Uterine smooth muscle cell (primary cell): ENCODE measurements at places on chromosomes 1 and 21. TPM values are rescaled to one million over a fixed set of nuclear protein-coding genes. Genes with fewer than 3 reads are reported as not detected.

The S100A16 gene
- 242 and 566 TPM in 2 replicates for total RNA-seq

The PLPP3 gene
- total RNA-seq: 10.2 and 14.2 TPM in 2 replicates

The OR2G3 gene
- not detected in 2 replicates for total RNA-seq

The CLCNKB gene
- under 0.01 and 0.12 TPM in 2 replicates for total RNA-seq

The ASPM gene
- 25.4 and 108 TPM in 2 replicates for total RNA-seq

The HAO2 gene
- not detected in 2 replicates for total RNA-seq

The SLC37A1 gene
- total RNA-seq: 1.9 and 2.7 TPM in 2 replicates

The SLC66A1 gene
- 22.6 and 23.2 TPM in 2 replicates for total RNA-seq

The PGBD5 gene
- 0.11 and 0.12 TPM in 2 replicates for total RNA-seq

The SERTAD4 gene
- total RNA-seq: 0.33 and 1.4 TPM in 2 replicates

The ZNF687 gene
- total RNA-seq: 12.5 and 12.6 TPM in 2 replicates

The SPATA1 gene
- 0.37 and 1.1 TPM in 2 replicates for total RNA-seq

The C1orf94 gene
- under 0.01 and 0.12 TPM in 2 replicates for total RNA-seq
